CD4-positive, alpha-beta T cell treated with Interleukin-15 for 1 hour (primary cell): ENCODE measurements at places on chromosomes 5 and 9.

GRCh38 chr5:128736553-128736952 lies 198.5 kb upstream of the FBN2 start:
- DNase-seq = no peak

- no peak for DNase-seq
Observed at GRCh38 chr9:15697446-15697851, 144.6 kb downstream of the CCDC171 start.

DNA sequence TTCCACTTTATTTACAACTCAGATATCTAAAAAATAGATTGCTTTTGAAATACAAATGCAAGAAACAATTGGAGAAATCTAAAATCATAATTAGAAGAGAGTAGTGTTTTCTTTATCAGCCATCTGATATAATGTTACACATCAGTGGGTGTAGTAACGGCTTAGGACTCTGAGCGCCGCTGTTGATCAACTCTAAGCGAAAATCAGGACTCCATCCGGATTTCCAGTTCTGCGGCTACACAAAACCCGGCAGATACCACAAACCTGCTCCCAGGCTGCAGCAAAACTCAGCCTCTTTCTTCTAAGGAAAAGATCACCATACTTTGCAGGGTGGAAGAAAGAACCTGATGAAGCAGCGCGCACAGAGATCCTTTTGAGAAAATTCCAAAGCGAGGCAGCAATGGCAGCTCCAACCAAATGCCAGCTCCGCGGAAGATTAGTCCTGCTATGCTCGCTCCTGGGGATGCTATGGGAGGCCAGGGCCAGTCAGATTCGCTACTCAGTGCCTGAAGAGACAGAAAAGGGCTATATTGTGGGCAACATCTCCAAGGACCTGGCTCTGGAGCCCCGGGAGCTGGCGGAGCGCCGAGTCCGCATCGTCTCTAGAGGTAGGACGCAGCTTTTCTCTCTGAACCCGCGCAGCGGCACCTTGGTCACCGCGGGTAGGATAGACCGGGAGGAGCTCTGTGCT lies at the start of gene PCDHGA9:
TSS of gene PCDHGA9 (plus strand) at position 226 of the 691 bp plus-strand sequence. CDS start at position 401, 175 bp downstream.
- DNase-seq = no peak

GRCh38 chr9:110958847-110959246 lies 79.4 kb downstream of the LPAR1 start:
- DNase-seq = no peak

- no peak for DNase-seq
Observed at GRCh38 chr5:157306081-157306480, 40.2 kb downstream of the CYFIP2 start.

DNA sequence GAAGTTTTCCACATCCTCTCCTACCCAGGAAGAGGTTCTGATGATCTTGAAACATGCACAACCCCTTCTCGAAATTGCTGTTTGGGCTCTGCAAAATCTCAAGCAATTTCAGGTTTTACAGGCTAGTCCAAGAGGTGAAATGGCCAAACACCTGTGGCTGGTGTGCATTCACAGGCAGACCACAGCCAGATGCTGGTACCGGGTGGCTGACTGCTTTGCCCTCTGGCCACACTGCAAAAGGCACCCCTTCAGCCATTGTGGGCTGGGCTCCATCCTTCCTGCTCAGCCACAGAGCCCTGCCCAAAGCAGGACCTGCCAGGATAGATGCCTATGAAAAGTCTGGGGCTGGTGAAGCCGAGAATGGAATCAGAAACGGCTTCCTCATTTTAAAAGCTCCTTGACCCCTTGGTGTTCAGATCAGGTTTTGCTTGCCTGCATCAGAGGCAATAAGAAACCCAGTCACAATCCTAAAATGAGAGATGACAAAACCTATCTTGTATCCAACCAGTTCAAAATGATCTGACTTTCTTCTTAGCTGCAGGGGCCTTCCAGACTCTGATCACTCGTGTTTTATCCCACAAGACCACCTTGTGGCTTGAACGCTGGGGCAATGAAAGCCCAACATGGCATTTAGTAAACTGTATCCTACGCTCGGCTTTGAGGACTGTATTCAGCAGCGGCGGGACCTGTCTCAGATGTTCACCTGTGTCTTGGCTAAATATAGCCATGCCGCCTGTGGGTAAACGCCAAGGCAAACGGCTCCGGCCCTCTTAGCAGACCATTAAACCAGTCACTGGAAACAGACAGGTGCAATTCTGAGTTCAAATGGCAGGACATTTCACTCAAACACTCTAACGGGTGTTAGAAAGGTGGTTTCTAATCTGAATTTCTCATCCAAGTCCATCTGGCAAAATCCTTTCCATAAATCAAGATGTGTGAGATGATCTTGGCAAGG lies 49.6 kb downstream of the EPB41L4B start:
- DNase-seq = no peak

DNA sequence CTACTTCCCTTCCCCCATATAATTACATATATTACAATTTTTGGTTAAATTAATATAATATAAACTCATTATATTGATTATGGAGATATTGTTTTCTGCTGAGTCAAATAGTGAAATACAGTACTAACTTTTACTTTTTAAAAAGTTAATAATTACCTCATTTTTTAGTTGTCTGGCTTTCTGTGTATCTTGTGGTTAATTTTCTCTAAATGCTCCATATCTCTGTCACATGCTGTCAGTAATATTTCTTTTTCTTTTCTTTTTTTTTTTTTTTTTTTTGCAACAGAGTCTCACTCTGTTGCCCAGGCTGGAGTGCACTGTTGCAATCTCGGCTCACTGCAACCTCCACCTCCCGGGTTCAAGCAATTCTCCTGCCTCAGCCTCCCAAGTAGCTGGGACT lies 23.2 kb downstream of the STX17 start:
- no peak for DNase-seq

DNA sequence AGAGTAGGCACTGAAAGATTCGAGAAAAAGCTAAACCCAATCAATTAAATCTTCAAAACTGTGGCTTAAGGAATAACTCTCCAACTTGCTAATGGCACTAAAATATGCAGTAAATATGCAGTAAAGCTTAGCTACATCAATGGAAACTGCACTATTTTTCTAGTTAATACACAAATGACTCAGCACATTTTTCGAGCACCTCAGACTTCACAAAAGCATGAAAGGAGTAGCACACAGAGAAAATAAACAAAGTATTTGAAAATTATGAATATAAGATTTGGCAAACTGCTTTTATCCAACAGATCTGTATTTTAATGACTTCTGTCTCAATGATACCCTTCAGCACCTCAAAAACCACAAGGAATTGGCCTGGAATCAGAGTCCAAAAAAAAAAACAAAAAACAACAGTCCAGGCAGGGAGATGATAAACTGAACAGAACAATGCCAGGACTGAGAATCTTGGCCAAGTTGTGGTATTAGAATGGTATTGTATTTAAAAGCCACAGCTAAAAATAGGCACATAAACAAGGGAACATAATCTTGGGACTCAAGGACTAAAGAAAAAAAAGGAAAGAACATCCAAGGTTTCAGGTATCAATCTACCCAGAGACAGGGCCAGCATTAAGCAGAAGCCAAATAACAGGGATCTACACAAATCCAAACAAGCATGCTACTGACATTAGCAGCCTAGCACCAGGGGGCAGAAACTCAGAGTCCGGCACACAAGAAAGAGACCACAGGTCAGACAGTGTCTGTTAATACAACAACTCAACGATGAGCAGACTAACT lies 21.4 kb downstream of the TMEM245 start:
- DNase-seq = no peak

- DNase-seq = no peak
Observed at GRCh38 chr5:142821733-142822487, 51.7 kb downstream of the ARHGAP26 start.

GRCh38 chr9:9498128-9498527 lies 1114.7 kb downstream of the PTPRD start:
- DNase-seq = no peak

GRCh38 chr5:73865315-73865714 lies 239.3 kb downstream of the ARHGEF28 start:
- DNase-seq = no peak

DNA sequence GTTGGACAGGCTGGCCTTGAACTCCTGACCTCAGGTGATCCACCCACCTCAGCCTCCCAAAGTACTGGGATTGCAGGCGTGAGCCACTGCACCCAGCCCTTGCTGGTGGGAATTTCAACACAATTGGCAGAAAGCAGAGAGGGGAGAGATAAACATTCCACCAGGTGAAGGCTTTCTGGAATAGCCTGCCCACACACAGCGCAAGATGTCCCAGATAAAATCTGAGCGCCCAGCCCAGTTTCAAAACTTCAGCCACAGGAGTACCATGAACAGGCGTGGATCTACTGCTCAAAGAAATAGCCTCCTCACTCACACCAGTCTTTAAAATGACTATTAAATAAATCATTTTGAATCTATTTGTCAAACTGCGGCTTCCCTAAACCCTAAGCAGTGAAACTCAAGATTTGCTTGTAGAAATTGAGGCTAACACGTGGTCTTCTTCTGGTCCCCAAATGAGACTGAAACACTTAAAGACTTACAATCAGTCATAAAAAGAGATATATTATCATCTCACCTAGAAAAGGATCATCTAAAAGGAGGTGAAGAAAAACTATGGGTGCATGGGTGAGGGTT lies 34.7 kb downstream of the CAPSL start:
- DNase-seq = no peak

DNA sequence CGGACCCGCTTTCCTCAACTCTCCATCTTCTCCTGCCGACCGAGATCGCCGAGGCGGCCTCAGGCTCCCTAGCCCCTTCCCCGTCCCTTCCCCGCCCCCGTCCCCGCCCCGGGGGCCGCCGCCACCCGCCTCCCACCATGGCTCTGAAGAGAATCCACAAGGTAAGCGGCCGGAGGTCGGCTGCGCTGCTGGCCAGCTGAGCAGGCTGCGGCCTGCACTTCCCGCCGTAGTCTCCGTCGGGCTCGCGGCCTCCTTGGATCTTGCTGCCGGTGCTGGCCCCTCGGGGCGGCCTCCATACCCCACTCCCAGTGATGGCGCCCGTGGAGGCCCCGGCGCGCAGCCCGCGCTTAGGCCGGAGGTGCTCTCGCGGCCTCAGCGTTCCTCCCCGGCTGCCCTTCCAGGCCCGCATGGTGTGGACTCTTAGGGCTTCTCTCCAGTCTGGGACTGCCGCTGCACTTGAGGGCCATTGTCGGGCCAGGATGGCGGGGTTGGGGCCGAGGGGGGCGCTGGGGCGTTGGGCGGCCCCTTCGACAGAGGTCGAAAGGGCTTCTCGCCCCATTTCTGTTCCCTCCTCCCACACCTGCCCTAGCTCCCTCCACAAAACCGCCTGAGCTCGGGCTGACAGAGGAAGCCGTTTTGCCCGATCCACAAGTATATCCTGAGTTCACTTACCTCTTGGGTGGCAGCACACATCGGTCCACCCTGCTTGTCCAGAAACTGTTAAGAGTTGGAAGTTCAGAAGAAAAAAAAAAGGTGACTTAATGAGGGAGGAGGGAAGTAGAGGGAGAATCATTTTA lies 714 bp downstream of the UBE2D2 start:
- peak; percentile 36 for DNase-seq

- no peak for DNase-seq
Observed at GRCh38 chr9:123542435-123543225, 186.6 kb downstream of the CRB2 start.

- DNase-seq = no peak
Observed at GRCh38 chr5:72387985-72388384, 67.8 kb downstream of the PTCD2 start.

DNA sequence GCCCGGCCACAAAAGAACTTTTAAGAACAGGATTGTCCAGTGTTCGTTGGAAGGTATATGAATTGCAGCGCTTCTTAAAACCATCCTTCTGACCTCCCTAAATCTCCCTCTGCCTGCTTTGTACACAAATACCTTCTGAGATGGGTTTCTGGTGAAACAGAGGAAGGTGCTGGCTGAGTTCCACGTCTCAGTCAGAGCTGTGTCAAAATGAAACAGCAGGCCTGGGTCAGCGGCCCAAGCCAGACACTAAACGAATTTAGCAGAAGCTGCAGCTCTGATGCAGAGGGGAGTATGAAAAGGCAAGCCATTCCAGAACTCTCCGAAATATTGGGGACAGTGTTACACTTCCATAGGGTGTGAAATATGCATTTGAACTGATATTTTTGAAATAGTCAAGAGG lies 37.8 kb upstream of the CRB2 start:
- DNase-seq = no peak

GRCh38 chr5:75510836-75511434 lies 494 bp downstream of the CERT1 start:
- DNase-seq = no peak

- DNase-seq = no peak
Observed at GRCh38 chr5:85576666-85577065, 1041.1 kb upstream of the COX7C start.

GRCh38 chr5:6723122-6723815 lies 10.0 kb downstream of the TENT4A start:
- DNase-seq = no peak

- DNase-seq = no peak
Observed at GRCh38 chr9:34521406-34522045, 1.3 kb downstream of the ENHO start.

GRCh38 chr5:133269691-133270090 lies 217.9 kb downstream of the HSPA4 start:
- DNase-seq = no peak

GRCh38 chr5:109916481-109917153 lies 226.9 kb downstream of the MAN2A1 start:
- no peak for DNase-seq

GRCh38 chr5:160802592-160802991 lies 49.4 kb downstream of the ATP10B start:
- DNase-seq = no peak

DNA sequence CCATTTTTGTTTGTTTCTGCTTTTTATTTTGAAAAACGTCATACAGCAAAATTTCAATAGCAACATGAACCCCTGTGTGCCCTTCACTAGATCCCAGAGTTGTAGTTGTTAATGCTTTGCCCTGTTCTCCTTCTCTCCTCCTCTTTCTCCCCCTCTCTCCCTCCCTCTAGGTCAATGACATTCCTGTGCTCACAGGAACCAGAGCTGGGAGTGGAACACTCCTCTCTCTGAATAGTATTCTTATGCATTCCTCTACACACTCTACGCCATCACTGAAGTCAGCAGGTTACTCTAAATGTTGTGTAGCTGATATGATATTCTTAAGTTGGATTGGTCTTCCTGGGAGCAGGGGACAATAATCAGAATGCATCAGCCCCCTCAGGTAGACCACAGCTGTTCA lies 243.4 kb downstream of the SYK start:
- no peak for DNase-seq

- no peak for DNase-seq
Observed at GRCh38 chr9:109794361-109795012, 14.5 kb downstream of the PALM2AKAP2 start.

GRCh38 chr5:60207040-60207439 lies 313.5 kb upstream of the PDE4D start:
- peak; percentile 20 for DNase-seq

GRCh38 chr9:83060556-83060955 lies 2.4 kb downstream of the RASEF start:
- no peak for DNase-seq

GRCh38 chr5:62283861-62284260 lies 22.1 kb upstream of the KIF2A start:
- DNase-seq = no peak

DNA sequence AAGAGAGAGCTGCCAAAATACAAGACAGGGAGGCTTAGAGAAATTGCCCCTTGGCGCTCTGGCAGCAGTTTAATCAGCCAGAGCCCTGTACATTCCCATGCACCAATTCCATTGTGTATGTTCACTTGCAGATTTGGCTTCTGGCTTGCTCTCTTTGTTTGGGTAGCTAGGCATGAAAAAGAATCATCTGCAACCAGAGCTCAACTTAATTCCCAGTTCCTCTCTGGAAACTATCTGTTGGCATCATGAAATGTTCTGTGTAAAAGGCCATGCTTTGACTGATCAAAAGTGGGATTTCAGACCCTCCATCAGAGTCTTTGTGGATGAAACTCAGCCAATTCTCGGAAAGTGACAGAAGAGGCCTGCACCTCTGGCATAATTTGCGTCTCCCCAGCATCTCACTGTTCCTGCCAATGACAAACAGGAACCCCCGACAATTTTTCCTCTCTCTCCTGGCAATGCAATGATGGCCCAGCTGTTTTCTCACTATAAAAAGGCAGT lies 53.8 kb upstream of the RAD23B start:
- DNase-seq = no peak
